ENCODE measurements at places on chromosomes 11 and 22.

DNA sequence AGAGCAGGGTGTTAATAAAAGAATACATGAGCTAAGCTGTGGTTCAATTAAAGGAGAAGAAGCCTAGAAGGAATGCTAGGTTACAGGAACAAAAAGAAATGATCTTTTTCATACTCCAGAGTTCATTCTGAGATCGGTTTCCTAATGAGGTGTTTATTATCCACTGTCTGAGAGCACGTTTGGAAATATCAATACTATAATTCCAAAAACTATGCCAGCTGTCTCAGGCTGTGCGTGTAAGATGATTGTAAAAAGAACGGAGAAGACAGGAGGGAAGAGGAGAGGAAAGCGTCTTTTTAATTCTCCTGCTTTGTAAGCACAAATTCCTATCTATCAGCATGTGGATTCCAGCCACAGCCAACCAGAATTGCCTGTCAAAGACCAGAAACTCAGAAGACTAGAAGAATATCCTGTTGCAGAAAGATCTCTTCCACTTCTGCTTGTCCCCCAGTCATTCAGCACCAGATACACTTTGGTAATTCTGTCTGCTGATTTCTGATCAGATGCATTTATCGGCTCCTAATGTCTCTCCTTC, 25.7 kb downstream of the APOL5 start:
- DNase-seq, result no peak

DNA sequence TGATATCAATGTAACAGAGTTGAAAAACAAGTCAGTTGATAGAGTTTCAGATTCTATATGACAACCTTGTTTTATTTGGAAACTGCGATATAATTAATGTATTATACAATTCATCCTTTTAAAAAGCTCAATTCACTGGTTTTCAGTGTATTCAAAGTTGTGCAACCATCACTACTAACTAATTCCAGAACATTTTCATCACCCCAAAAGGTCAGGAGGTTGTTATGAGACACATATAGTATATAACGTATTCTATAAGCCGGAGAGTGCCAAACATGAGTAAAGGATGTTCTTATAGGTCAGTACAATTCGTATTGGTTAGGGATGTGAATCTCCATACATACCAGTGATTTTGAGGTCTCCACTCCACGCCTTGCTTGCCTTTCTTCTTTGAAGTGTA, 40.1 kb upstream of the UCP3 start:
- DNase-seq, result no peak

- peak; percentile 14 for DNase-seq
Measured at GRCh38 chr22:47850644-47851151, 1088.2 kb downstream of the TBC1D22A start.

- DNase-seq, result no peak
Measured at GRCh38 chr11:469684-470560, 19.8 kb downstream of the PTDSS2 start.

- no peak for DNase-seq
Measured at GRCh38 chr22:26615830-26616435, 1.9 kb downstream of the CRYBB1 start.

GRCh38 chr11:131909426-131910177, 539.2 kb downstream of the NTM start:
- DNase-seq, result no peak

DNA sequence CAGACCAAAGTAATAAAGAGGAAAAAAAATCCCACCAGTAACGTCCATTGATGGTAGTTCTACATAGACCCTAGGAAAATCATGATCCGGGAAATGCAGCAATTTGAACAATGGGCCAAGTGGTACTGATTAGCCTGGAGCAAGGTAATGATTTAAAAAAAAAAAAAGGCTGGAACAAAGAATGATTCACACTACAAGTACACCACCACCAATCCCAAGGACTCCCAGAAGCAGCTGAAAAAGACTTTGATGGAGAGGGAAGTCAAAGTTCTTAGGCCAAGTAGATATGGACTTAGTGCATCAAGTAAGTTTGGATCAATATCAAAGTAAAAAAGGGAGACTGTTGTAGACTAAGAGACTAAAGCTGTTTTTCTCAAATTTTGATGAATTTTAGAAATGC, 11.8 kb downstream of the KCTD14 start:
- no peak for DNase-seq

DNA sequence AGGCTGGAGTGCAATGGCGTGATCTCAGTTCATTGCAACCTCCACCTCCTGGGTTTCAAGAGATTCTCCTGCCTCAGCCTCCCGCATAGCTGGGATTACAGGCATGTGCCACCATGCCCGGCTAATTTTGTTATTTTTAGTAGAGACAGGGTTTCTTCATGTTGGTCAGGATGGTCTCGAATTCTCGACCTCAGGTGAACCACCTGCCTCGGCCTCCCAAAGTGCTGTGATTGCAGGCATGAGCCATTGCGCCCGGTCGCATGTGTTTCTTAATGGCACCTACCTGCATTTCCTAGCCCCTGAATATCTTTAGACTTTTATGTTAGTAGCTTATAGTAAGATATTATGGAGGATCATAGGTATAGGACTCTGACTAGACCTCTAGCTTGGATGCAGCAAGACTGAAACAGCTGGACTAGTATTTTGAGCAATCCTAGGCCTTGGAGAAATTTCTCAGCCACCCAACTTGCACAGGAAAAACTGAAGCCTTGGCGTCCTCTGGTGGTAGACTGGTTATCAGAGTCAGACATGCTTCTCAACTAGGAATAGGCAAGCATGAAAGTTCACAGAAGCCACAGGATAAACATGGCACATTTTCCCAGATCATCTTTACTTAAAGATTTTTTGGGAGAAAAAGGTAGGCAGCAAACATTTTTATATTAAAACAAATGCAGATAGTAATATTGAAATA, 22.7 kb upstream of the C1QTNF4 start:
- peak; percentile 37 for DNase-seq

GRCh38 chr11:77474684-77475060, 778 bp upstream of the PAK1 start:
- DNase-seq, result no peak

DNA sequence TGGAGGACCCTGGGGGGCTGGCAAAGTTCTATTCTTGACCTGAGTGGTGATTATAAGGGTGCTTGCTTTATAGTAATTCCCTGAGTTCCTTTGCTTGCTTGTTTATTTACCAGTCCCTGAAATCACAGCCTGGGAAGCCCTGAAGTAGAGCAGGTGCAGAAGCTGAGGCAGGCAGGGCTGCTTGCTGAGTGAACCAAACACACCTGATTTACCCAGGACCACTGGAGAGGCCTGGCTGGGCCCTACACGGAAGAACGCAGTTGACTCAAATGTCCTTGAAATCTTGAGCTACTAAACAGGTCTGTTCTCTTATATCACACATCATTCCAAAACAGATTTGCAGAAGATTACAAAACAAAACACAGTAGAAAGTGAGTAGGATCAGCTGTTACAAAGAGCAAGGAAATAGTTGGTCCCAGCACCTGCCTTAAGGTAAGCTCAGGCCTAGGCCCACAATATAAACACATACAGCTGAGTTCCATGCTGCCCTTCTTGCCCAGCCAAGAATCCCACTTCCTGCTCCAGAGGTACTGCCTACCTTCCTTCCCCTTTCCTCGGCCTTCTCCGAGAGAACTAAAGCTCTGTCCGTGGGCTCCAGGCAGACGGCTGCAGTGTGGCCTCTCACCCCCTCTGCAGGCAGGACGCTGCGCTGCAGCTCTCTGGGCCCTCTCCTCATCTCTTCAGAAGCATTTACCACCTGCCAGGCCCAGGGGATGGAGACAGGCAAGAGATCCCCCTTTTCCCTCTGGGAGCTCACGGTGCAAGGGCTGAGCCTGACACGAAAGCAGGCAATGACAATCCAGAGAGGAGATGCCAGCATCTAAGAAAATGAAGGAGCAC, 46.1 kb upstream of the SCUBE2 start:
- DNase-seq, result peak; percentile 96

- peak; percentile 77 for DNase-seq
Measured at GRCh38 chr11:2298795-2299761, 2.6 kb downstream of the C11orf21 start.

DNA sequence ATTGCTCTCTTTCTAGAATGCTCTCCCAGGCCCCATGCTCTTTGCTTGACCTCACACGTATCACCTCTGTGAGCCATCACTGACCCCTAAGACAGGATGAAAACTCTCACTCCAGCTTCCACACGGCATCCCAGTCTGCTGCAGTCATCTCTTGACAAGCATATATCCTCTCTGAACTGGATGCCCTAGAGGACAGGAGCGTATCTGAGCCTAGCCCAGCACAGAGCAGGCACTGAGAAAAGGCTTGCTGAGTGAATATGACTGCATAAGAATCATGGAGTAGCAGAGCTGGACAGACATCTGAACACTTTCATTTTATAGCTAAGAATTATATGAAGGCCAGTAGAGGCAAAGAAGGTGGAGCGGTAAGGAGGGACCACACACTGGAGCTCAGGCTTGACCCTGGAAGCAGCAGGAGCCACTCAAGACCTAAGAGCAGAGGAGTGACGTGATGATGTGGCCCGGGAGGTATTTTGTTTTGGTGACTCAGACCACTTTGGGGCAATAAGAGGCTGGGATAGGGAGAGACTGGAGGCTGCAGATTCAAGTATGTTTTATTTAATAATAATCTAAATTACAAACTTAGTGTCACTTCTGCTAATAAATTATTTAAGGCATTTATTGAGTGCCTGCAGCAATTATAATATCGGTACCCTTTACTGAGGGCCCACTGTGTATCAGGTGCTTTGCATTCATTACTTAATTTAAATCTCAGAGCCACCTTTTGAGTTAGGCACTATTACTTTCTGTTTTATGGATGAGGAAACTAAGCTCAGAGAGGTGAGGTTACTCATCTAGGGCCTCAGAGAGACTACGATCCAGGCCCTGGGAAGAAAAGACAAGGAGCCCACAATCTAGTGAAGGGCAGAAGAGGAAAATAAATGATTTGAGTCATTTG, 42.6 kb downstream of the MAP6 start:
- no peak for DNase-seq

- no peak for DNase-seq
Measured at GRCh38 chr11:103898577-103899336, 137.7 kb upstream of the DDI1 start.

DNA sequence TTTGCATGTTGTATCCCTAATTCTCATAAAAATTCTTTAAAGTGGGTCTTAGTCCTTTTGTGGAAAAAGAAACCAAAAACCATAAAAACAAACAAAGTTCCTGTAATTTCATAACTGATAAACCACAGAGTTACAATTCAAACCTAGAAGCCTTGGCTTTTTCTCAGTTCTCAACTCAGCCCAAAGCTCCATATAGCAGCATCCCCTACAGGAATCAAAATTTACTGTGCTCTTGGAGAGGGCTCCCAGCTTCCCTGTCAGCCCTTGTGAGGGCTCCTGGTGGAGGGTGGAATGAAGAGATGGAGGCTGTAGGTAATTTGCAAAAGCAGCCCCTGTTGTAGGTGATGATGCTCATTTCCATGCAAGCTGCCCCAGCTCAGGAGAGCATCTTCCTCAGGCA, 506.1 kb upstream of the KIRREL3 start:
- no peak for DNase-seq

- DNase-seq, result no peak
Measured at GRCh38 chr11:70521475-70522308, 123.4 kb downstream of the CTTN start.

GRCh38 chr22:23743303-23743705, 7.6 kb downstream of the ZNF70 start:
- peak; percentile 83 for DNase-seq

DNA sequence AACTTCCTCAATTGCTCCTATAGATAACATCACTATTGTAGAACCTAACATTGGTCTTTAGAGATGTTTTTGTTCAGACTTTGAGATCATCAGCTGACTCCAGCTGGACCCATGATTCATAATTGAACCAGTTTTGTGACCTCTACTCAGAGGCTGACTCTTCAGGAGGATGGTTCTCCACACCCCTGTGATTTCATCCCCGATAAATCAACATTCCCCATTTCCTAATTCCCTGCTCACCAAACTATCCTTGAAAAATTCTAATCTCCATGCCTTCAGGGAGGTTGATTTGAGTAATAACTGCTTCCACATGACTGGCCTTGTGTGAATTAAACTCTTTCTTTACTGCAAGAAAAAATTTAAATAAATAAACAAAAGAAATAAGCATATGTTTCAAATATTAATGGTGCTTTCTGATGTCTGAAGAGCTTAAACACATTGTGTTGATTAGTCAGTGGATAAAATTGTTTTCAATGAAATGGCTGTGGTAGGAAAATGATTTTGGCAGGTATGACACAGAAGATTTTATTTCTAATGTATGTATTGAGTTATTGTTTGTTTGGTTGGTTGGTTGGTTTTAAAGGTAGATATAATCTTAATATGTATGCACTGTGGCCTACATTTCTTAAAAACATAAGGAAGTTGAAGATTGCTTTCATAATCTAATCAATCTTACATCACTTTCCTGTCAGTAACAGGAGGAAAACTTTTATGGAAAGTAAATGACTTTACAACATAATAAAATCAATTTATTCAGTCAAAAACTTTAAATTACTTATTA, 427.9 kb upstream of the CCDC179 start:
- no peak for DNase-seq

- no peak for DNase-seq
Measured at GRCh38 chr11:75100314-75100713, 3.6 kb upstream of the OR2AT4 start.

DNA sequence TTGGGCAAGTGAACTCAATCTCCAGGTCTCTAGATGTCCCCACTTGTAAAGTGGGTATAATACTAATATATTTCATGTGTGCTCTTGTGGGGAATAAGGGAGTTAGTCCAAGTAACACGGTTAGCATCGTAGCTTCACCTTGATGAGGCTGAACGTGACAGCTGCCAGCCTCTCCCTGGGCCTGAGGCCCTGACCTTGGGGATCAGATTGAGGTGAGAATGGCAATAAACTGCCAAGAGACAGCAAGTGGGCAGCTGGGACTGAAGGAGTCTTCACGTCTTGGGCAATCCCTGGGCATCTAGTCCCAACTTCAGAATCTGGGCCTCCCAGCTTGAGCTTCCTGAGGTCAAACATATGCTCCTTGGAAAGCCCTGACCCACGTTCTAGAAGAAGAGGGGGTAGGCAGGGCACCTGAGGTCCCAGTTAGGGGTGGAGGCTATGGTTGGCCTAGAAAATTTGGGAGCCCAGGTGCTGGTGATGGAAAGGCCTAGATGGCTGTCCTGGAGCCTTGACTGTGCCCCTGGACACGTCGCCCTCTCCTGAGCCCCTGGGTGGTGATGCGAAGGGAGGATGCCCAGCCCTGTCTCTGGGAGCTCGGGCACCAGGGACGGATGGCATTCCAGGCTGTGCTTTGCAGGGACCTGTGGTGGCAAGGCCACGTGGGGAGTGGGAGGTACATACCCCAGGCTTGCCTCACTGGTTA, 23.4 kb downstream of the ADAMTS15 start:
- DNase-seq, result no peak

DNA sequence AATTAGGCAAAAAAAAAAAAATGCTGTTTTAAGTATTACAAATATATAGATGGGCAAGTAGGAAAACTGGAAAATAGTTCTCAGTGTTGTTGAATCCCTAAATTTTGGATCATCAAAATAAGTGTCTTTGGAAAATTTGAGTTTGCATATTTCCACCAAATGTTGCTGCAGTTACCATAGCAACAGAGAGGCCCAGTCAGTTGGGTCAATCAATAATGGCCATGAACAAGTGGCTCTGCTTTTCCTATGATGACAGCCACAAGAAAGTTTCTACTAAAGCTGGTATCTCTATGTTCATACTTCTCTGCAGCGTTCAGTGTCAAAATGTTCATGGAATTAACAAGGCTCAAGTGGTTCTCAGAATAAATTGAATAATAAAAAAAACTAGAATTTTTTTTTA, 79.1 kb downstream of the SERGEF start:
- no peak for DNase-seq

GRCh38 chr11:48164836-48165235, 51.8 kb upstream of the OR4B1 start:
- no peak for DNase-seq

- no peak for DNase-seq
Measured at GRCh38 chr11:73185680-73186293, 32.3 kb upstream of the P2RY2 start.

GRCh38 chr11:44243595-44244343, 66.2 kb downstream of the ALX4 start:
- no peak for DNase-seq

All from NCI-H1092 treated with DMSO at 0.1 percent for 48 hours (cell line).